Foreskin keratinocyte (primary cell): ENCODE measurements at places on chromosomes 7 and 10.

- no peak for DNase-seq
Observed at GRCh38 chr7:141544831-141545230, 6.4 kb upstream of the AGK start.

DNA sequence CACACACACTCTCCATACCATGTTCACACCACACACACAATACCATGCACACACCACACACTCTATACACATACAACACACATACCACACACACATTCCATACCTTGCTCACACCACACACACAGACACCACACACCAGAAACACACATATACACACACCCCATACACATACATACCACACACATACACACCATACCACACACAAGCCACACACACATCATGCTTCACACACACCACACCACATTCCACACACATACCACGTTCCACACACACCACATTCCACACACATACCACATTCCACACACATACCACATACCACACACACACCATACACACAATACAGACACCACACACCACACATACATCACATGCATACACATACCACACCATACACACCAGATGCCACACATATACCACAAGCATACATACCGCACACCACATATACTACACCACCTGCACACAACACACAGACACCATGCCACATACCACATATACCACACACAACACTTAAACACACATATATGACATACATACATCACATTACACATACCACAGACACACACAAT lies 282.7 kb downstream of the POU6F2 start:
- DNase-seq, result no peak

- no peak for DNase-seq
Observed at GRCh38 chr10:61124756-61125530, 181.0 kb upstream of the RHOBTB1 start.

DNA sequence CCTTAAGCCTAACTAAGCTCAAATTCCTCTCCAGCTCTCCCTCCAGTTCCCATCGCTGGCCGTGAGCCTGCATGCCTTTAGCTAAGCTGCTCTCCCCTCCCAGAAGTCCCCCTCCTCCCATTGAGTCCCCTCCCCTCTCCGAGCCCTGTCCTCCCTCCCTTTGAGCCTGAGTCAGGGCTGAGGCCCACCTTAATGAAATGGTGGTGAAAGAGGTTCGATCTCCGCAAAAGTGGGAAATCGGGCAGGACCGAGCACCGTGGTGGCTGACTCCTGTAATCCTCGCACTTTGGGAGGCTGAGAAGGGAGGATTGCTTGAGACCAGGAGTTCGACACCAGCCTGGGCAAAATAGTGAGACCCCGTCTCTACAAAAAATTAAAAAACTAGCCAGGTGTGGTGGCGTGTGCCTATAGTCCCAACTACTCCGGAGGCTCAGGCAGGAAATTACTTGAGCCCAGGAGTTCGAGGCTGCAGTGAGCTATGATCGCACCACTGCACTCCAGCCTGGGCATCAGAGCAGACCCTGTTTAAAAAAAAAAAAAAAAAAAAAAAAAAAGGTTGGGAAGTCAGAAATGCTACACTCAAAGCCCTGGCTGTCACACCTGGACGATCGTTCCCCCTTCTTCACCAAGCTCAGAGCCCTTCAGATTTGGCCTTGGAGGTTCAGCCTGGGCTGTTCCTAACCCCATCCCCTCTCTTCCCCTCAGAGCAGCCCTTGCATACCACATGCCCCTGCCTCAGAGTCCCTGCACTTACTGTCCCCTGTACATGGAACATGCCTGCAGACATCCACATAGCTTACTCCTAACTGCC lies 995 bp upstream of the CLDN3 start:
- DNase-seq, result no peak

- no peak for DNase-seq
Observed at GRCh38 chr10:43127442-43127841, 10.8 kb upstream of the CSGALNACT2 start.

- DNase-seq, result no peak
Observed at GRCh38 chr10:5943536-5943935, 33.8 kb downstream of the IL15RA start.

- no peak for DNase-seq
Observed at GRCh38 chr7:25388681-25389080, 160.4 kb upstream of the NPVF start.

DNA sequence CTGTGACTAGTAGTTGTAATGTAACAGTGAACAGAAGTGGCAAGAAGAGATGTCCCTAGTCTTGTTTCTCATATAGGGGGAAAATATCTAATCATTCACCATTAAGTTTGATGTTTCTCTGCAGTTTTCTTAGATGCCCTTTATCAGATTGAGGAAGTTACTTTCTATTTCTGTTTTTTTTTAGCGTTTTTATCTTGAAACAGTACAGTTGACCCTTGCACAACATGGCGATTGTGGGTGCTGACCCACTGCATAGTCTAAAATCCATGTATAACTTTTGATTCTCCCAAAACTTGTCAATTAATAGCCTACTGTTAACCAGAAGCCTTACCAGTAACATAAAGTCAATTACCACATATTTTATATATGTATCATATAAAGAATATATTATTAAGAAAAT lies 192.0 kb downstream of the ADK start:
- DNase-seq, result no peak

DNA sequence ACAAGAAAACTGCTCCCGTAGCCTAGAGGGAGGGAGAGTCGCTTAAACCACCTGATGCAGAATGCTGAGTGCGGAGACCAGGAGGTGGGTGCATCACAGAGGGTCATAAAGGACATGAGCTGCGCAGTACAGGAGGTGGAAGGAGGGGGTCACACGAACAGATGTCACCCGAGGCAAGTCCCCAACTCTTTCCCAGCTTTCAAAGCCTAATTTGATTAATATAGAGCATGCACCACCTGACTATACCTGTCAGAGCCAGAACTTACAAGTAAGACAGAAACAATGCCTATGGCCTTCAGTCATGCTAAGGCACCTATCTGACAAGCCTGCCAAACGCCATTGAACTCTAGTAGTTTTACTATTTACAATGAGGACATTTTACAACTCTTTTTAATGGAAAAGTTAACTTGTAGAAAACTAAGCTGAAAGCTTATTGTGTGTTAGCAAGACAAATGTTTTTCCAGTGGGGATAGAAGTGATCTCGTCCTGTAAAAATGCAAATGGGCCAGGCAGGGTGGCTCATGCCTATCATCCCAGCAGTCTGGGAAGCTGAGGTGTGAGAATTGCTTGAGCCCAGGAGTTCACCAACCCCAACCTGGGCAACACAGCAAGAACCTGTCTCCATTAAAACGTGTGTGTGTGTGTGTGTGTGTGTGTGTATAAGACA lies 1.1 kb upstream of the VOPP1 start:
- DNase-seq, result peak; percentile 23

- DNase-seq, result no peak
Observed at GRCh38 chr7:141563956-141564623, 12.9 kb downstream of the AGK start.

- peak; percentile 89 for DNase-seq
Observed at GRCh38 chr10:27390681-27391080, 113.4 kb upstream of the RAB18 start.

DNA sequence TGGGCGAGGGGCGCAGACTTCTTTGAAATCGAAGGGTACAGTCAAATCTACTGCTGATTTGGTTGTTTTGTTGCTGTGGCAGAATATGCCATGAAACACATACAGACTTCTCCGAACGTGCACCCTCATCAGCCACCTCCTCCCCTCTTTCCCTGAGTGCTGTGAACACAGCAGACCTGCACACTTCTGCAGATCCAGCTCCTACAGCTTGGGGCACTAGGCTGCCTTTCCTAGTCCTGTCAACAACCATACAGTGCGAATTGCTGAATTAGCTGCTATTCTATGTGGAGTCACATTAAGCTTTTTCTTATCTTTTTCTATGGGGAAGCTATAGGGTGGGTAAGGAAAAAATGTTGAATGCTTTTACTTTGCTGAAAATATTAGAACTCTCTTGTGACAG lies 57.5 kb downstream of the COL17A1 start:
- peak; percentile 45 for DNase-seq

DNA sequence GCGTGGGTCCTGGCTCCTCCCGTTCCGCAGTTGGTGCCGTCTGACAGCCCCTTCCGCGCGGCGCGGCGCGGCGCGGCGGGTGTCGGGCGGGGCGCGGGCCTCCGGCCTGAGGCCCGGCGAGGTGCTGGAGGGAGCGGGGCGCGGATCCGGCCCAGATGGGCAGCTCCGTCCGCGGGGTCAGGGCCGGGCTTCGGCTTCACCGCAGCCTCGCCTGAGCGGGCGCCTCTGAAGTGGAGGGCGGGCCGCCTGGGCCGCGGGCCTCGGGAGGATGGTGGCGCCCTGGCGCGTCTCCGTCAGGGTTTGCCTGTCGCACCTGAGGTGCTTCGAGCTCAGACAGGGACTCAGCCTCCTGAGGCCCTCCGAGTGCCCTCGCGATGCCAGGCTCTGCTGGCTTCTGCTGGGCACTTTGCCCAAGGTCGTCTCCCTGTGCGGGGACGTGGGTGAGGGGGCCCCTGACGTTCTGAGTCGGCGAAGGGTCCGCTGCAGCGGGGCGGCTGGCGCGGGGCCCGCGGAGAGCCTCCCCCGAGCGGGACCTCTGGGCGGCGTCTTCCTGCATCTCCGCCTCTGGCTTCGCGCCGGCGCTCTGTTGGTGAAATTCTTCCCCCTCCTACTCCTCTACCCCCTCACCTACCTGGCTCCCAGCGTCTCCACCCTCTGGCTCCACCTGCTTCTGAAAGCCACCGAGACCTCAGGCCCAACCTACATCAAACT lies 473 bp downstream of the ADCK2 start:
- DNase-seq, result no peak

DNA sequence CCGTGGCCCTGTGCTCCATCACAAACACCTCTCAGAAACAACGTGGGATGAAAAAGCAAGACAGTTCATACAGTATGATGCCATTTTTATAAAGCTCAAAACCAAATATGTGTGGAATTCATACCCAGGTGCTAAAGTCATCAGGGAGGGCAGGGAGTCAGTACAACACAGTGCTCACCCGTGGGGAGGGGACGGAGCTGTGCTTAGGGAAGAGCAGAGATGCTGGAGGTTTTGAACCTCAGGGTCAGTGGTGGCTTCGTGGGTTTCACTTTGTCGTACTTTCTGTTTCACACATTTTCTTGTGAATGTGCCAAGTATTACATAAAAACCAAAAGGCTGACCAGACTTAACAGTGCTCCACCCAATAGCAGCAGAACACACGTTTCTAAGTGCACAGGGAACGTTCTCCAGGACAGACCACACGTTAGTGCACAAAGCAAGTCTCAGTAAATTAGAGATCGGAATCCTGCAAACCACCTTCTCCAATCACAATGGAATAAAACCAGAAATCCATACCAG lies 21.2 kb downstream of the ZMIZ2 start:
- peak; percentile 44 for DNase-seq

- no peak for DNase-seq
Observed at GRCh38 chr7:125670926-125671572, 741.4 kb upstream of the POT1 start.

GRCh38 chr7:33789871-33790630 lies 115.3 kb upstream of the BMPER start:
- no peak for DNase-seq

DNA sequence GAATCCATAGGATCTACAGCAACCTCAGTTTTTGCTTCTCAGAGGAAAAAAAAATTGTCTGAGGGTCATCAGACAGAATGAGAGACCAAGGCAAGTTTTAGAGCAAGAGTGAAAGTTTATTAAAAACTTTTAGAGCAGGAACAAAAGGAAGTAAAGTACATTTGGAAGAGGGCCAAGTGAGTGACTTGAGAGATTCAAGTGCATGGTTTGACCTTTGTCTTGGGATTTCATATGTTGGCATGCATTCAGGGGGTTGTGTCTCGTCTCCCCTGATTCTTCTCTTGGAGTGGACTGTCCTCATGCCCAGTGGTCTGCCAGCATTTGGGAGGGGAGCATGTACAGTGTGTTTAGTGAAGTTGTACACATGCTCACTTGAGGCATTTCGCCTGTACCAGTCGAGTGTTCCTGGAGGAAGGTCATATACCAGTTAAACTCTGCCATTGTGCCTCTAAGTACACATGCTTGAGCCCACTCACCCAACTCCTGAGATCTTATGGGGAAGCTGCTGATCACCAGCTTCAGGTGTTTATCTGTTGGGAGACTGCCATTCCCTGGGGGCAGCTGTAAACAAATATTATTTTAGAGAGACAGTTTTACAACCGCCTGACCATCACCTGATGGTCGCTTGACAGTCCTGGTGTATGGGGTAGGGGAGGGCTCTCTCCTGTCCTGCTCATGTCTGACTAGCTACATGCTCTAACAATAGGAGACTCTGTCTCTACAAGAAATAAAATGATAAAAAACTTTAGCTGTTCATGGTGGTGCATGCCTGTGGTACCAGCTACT lies 109.4 kb downstream of the EEPD1 start:
- DNase-seq, result no peak

DNA sequence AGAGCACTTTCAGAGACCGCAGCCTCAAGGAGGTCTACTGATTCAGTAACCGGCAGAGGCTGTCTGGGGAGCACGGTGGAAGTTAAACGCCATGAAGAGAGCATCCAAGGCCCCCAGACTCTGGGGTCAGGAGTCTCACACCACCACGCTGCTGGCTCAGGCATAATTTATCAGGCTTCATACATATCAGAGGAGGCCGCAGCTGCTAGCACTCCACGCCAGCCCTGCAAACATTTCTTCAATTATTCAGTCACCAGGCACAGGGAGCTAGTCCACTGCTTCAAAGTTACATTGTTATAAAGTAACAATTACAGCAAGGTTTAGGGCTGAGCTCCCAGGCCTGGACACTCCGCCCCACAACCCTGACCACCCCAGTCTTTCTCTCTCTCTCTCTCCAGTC lies 97.8 kb downstream of the PAXIP1 start:
- DNase-seq, result no peak
